ENCODE measurements at places on chromosomes 5 and 9. TPM values are rescaled to one million over a fixed set of nuclear protein-coding genes. Genes with fewer than 3 reads are reported as not detected.
A peak's percentile ranks its signal among the peaks of the same experiment; 100 is the strongest.

Gene LCNL1
- total RNA-seq, result 0.49 TPM

Gene GABRA1
- not detected for total RNA-seq

Gene C9orf153
- total RNA-seq, result not detected

Gene N4BP3
- total RNA-seq, result 0.95 TPM

Gene FAM13B
- 63.8 TPM for total RNA-seq

Gene KIF20A
- not detected for total RNA-seq

Gene CDH9
- total RNA-seq, result not detected

Gene PCDHGA1
- total RNA-seq, result 0.71 TPM

Gene PCDHB15
- 5.3 TPM for total RNA-seq

Gene ALDH1B1
- 162 TPM for total RNA-seq

Gene PCDHGC3
- 31.4 TPM for total RNA-seq

Gene GLIPR2
- total RNA-seq, result 90.6 TPM

Gene SHISAL2B
- not detected for total RNA-seq

Gene LHX6
- total RNA-seq, result 0.99 TPM

Gene BSPRY
- total RNA-seq, result 0.36 TPM

GRCh38 chr5:53944981-53945380 is 365.4 kb downstream of the ARL15 start:
- no peak for DNase-seq

DNA sequence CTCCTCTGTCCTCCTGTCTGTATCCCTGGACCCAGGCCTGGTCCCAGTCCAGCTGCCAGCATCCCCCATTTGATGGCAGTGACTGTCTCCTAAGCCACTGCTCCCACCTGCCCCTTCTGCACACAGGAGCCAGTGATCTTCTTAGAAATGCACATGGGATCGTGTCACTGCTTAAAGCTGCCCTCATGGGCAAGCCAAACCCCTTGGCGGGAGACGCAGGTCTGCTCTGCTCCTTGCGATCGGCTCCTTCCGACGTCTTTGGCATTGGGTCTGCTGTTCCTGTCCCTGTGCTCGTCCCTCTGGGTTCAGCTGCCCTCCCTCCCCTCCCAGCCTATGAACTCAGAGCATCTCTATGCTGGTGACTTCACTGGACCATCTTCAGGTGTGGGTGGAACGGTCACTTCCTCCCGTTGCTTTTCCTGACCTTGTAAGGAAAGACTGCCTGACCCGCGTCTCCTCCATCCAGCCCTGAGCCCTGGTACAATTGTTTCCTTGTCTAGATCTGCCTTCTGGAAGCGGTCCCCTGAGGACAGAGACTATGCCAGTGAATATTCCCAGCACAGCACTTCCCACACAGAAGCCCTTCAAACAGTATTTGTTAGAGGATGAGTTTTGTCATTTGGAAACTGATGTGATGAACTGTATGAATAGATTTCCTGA is 116.5 kb downstream of the ZNF354C start:
- DNase-seq, result peak; percentile 46

DNA sequence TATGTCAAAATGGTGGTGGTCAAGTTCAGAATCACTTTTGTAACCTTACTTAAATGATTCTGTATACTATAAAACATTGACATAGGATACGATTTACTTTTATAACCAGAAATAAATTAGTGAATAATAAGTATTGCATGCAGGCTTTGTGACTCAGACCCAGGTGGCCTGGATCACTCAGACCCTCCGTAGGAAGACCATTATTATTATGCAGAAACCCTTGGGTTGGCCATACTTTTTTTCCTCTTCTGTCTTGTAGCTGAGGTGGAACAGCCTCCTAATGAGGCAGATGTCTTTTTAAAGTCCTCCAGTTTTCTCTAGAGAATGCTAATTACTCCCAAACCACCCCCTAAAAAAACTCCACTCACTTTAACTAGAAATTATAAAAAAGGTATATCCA is 121.9 kb downstream of the LPAR1 start:
- DNase-seq, result no peak

- DNase-seq, result no peak
Measured at GRCh38 chr5:178368274-178368673, 135.7 kb upstream of the PHYKPL start.

- no peak for DNase-seq
Measured at GRCh38 chr9:75993434-75993833, 103.0 kb downstream of the PCSK5 start.

DNA sequence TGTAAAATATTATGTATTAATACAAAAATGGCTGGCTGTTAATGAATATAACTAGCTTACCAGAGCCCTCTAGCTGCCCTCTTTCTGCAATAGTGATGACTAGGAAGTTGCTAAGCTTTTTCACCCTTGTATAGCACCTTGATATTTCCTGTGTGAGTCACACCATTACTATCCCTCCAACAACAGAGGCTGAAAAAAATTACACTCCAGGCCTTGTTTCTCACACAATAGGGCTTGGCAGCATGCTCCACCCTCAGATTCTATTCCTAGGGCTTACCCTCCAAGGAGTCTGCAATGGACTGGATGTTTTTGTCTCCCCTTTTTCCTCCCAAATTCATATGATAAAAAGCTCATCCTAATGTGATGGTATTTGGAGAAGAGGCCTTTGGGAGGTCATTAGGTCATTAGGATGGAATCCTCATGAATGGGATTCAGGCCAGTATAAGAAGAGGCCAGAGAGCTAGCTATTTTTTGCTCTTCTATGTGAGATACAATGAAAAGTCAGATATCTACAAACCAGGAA is 184.6 kb upstream of the MAP1B start:
- no peak for DNase-seq

- DNase-seq, result no peak
Measured at GRCh38 chr9:86885232-86885631, 62.1 kb downstream of the GAS1 start.

DNA sequence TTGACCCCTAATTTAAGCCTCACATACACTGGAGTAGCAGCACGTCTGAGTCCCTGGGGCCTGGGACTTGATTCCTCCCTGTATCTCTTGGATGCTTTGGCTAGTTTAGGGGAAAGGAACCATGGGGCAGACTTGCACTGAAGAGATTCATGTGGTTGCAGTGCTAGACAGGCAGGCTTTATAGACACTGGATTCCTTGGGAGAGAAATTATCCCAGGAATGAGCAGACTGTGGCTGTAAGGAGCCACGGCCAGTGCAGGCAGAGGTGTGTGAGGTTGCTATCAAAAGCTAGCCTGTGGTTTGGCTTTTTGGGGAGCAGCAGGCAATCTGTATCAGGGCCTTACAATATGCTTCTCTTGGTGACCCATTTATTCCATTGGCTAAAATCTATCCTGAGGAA is 20.5 kb upstream of the PITX1 start:
- no peak for DNase-seq

DNA sequence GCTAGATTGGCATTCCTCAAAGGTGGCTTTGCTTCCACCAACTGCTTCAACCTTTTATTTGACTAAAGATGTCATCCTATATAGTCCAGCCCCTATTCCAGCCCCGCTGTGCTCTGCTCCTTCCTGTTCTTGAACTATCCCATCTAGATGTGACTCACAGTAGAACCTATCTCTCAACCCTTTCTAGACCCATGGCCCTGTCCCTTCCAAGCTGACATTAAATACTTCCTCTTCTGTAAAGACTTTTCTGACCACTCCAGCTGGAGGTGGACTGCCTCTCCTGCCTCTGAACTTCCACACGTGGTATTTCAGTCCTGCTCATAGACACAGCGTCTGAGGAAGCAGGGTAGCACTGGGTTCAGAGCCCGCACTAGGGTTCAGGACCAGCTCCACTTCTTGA is 32.4 kb downstream of the OSTF1 start:
- DNase-seq, result no peak

DNA sequence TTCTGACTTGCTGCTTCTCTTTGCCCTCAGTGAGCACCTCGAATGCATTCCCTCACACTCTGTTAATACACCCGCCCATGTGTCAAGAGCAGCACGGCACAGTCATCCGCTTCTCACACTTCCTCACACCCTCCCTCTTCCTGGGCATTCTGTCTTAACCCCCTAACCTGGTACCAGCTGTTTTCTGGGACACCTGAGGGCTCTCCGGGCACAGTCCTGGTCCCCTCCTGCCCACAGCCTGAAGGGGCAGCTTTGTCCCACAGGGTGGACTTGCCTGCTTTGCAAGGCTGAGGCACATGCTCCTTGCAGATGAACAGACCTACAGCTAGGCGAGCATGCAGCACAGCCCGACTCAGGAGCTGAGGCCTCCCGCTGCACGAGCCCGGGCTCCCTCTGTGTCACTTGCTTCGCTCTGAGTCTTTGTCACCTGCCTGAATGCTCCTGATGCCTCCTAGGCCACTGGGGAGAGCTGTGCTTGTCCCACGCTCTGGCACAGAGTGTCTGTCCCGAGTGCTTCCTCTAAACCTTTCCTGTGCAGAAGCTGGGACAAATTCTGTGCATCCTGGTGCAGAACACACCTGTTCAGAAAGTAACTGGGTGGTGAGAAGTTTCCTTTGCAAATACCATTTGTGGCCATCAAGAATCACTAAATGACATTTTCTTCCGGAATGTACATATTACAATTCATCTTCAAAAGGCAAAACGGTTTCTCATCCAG is 47.8 kb downstream of the AHRR start:
- DNase-seq, result peak; percentile 40

GRCh38 chr5:102570747-102571146 is 71.9 kb upstream of the SLCO6A1 start:
- DNase-seq, result no peak

DNA sequence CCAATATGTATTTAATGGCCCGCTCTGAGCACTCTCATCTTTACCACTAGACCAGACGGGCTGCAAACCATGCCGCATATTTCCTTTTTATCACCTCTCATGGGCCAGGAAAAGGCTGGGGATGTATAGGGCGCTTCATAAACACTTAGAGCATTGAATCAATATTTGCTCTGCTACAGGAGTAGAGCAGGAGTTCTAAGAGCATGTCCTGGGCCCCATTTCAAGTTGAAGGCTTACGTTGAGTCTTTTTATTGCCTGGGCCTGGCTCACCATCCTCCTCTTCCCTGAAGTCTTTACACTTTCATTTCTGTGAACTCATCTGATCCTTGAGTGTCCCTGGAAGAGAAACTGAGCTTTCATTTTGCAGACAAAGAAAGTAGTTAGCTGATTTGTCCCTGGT is 112.4 kb downstream of the FSTL4 start:
- DNase-seq, result no peak

DNA sequence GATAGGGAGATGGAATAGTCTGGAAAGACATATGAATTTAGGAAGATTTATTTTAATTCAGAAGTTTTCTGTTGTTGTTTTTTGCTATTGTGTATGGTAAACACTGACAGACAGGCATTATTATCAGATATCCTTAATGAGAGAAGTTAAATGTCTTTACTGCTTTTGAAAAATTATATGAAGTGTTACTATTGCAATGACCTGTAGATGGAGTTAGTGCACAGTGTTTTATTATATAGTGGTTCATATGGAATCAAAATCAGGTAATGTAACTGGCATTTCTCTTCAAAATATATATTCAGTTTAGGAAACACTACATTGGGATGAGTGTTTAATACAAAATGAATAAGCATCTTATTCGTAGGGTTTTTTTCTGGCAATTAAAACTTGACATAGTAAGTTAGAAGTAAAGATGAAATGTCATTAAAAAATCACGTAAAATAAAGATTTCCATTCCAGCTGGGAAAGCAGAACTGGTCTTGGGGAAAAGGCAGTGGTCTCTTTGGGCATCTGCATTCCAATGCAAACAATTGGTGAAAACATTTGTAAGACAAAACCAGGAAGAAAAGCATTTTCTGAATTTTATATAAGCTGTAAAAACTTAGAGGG is 3.9 kb downstream of the GABRA1 start:
- DNase-seq, result no peak

- DNase-seq, result no peak
Measured at GRCh38 chr5:148085977-148086705, 22.4 kb downstream of the SPINK5 start.

DNA sequence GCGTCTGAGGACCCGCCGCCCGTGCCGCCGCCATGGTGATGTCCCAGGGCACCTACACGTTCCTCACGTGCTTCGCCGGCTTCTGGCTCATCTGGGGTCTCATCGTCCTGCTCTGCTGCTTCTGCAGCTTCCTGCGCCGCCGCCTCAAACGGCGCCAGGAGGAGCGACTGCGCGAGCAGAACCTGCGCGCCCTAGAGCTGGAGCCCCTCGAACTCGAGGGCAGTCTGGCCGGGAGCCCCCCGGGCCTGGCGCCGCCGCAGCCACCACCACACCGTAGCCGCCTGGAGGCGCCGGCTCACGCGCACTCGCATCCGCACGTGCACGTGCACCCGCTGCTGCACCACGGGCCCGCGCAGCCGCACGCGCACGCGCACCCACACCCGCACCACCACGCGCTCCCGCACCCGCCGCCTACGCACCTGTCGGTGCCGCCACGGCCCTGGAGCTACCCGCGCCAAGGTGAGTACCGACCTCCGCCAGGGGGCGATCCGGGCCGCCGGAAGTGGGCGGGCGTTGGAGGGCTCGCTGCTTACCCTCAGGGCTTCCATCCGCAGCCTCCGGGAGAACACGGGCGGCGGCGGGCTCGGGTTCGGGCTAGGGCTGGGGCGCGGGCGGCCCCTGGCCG is 8.5 kb downstream of the PRR7 start:
- peak; percentile 90 for DNase-seq

GRCh38 chr9:71270554-71270953 is 149.1 kb upstream of the TRPM3 start:
- DNase-seq, result no peak

GRCh38 chr5:63125392-63125791 is 546.8 kb downstream of the LRRC70 start:
- DNase-seq, result no peak

GRCh38 chr5:173981185-173981761 is 7.7 kb upstream of the C5orf47 start:
- DNase-seq, result no peak

GRCh38 chr9:124359855-124360678 is 55.2 kb downstream of the PSMB7 start:
- DNase-seq, result no peak

GRCh38 chr9:132978451-132979131 is at the start of gene GFI1B:
GFI1B (plus strand) TSS chr9:132978694; CDS start chr9:132986679, 7,985 bp downstream.
- no peak for DNase-seq

DNA sequence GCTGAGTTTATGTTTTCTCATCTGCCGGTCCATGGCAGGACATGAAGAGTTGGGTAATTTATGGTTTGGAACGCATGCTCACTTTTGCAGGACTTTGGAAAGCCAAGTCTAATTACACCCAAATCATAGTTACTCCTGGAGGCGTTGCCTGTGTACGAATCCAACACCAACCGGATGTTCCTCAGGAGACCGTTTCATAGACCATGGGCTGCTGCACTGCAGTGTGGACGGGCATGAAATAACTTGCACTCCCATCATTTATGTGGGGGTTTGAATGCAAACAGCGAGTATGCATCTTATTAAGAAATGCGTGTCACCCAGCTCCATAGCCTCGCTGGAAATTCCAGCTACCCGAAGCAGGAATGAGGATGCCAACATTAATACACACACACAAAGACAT is 96.1 kb upstream of the IRX2 start:
- no peak for DNase-seq
